ENCODE measurements at places on chromosomes 6 and 20. TPM values are rescaled to one million over a fixed set of nuclear protein-coding genes. Genes with fewer than 3 reads are reported as not detected.
A peak's percentile ranks its signal among the peaks of the same experiment; 100 is the strongest.

DNA sequence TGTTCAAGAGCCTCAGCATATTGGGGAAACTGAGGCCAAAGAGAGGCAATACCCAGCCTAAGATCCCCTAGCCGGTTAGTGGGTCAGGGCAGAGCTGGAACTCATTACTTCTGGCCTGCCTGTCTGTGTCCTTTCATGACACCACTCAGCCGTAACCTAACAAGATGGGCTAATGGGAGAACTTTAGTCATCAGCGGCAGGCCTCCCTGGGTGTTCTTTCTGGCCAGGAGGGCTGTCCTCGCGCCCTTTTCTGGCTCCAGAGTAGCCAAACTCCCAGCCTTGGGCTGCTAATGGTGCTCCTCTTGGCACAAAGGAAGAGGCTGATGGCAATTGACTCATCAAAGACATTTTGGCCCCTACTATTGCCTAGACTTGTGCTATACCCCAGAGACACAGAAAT lies 76.6 kb downstream of the NCR2 start:
- no peak for DNase-seq

- DNase-seq = no peak
Measured at GRCh38 chr6:20915156-20915555, 380.9 kb downstream of the CDKAL1 start.

GRCh38 chr6:160104821-160105517 lies 16.6 kb upstream of the SLC22A1 start:
- DNase-seq = no peak

DNA sequence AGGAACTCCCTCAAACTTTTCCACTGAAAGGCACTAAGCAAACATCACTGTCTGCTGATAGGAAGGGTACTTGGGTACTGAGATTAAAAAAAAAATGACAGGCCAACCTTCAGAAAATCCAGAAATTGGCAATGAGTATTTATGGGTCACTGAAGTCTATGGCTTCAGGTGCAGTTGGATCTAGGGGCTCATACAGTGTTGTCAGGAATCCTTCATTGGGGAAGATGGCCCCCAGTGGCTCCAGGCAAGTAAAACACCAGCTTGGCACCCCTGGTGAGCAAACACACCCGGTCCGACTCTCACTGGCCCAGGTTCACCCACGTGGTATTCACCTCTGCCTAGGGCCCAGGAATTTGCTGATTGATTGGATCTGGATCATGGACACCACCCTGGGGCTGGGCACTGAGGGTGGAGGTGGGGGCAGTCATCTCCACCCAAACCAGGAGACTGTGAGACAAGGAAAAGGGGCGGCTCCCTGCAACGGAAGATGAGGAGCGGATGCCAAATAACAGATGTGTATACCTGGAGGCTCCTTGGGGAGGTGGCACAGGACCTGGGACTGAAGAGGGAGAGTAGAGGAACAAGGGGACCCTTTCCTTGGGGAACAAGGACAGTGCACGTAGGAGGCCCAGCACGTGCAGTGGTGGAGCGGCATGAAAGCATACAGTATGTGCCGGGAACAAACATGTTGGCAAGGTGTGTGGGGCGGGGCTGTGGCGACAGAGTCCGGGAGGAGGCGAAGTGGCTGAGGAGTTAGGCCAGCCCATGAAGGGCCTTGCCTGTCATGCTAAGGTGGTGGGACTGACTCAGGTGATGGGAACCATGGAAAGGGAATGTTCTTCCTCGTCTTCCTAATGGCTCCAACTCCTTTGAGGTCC lies 4.7 kb downstream of the SLC2A10 start:
- no peak for DNase-seq

DNA sequence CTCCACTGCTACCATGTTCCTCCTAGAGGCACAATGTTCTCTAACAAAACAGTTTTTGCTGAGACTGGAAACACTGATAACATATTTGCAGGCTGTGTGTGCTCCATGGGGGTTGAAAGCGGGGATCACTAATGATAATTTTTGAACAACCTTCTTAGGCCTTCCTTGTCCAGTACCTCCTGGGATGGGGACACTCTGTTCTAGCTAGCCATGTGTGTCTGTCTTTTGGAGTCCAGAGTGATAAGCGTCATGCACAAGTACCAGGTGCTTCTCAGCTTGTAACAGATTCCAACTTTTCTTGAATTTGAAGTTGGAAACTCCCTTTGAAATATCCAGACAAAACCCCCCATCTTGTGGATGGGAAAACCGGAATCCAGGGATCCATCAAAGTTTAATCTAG lies 15.2 kb downstream of the PI3 start:
- DNase-seq = no peak

GRCh38 chr6:149711711-149712110 lies 6.2 kb downstream of the LATS1 start:
- DNase-seq = no peak

- no peak for DNase-seq
Measured at GRCh38 chr6:150345781-150346180, 23.0 kb upstream of the IYD start.

- DNase-seq = peak; percentile 89
Measured at GRCh38 chr6:150492507-150492906, 107.2 kb upstream of the PLEKHG1 start.

- no peak for DNase-seq
Measured at GRCh38 chr6:169345146-169345545, 91.5 kb upstream of the THBS2 start.

DNA sequence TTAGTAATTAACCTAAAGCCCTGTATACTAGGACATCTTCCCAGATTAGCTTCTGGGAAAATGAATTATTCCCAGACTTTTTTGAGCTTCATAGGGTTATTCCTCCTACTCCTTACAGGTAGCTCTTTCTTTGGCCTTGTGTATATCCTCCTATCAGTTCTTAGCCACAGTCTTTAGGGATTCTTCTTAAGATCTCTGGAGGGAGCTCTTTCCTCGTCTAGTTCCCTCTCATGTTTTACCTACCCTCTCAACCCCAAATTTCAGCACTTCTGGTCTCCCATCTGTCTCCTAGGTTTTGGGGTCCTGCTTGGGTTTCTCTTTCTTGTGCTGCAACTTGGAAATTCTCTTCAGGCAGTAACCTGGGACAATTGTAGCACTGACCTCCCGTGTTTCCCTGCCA lies 46.4 kb upstream of the SLC35B3 start:
- peak; percentile 29 for DNase-seq

GRCh38 chr6:2542858-2543218 lies 207.9 kb downstream of the MYLK4 start:
- DNase-seq = peak; percentile 63

- DNase-seq = peak; percentile 23
Measured at GRCh38 chr20:32515631-32516101, 69.5 kb downstream of the NOL4L start.

- no peak for DNase-seq
Measured at GRCh38 chr6:95230071-95230740, 347.1 kb upstream of the MANEA start.

GRCh38 chr6:29259721-29260120 lies 41.8 kb upstream of the OR14J1 start:
- DNase-seq = no peak

- no peak for DNase-seq
Measured at GRCh38 chr6:71083308-71083820, 126.5 kb upstream of the B3GAT2 start.

GRCh38 chr6:108760126-108761050 lies 87.8 kb upstream of the ARMC2 start:
- DNase-seq = no peak

DNA sequence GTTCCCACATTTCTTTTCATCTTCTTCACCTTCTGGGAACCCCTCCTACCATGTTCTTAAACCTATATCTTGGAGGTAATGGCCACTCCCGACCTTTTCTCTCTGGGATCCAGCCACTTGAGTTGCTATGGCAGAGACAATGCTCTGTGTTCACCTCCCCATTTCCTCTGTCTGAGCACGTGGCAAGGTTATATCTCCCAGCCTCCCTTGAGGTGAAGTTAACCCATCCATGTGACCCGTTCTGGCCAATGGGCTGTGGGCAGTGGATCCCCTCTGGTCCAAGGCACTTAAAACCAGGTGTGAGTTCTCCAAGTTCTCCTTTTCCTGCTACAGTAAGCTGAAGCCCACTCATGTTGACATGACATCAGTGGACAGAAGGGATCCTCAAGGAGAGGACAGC lies 261.4 kb downstream of the LRFN2 start:
- DNase-seq = no peak

PGC gene
- total RNA-seq = 0.26 TPM

CCN5 gene
- total RNA-seq = not detected

FAM217A gene
- not detected for total RNA-seq

ADGRF1 gene
- total RNA-seq = 9.1 TPM

CDKAL1 gene
- total RNA-seq = 9.8 TPM

SIRPB2 gene
- not detected for total RNA-seq

RIPK1 gene
- total RNA-seq = 11.7 TPM

FOXA2 gene
- total RNA-seq = 9.4 TPM

TULP1 gene
- total RNA-seq = not detected

All from HT-29 (cell line).